EH (cell line): ENCODE measurements at places on chromosomes 6 and 20.

DNA sequence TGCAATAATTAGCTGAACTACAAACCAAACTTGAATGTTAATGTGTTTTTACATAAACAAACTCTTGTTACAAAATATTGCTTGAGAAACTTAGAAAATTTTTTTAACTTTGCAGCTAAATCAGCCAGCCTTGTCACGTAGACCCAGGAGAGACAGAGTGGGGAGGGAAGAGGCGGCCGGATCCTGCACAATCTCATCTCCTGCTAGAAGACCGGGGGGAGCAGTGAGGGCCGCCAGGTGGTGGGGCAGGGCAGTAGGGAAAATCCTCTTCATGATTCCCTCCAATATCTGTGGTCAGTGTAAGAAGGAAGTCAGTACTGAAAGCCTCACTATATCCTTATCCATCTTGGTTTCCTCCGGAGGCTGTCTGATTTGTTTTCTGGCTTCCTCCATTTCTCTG is 193.3 kb downstream of the PACRG start:
- DNase-seq, result no peak

GRCh38 chr6:133568970-133569889 is 319.7 kb upstream of the TCF21 start:
- peak; percentile 72 for DNase-seq

DNA sequence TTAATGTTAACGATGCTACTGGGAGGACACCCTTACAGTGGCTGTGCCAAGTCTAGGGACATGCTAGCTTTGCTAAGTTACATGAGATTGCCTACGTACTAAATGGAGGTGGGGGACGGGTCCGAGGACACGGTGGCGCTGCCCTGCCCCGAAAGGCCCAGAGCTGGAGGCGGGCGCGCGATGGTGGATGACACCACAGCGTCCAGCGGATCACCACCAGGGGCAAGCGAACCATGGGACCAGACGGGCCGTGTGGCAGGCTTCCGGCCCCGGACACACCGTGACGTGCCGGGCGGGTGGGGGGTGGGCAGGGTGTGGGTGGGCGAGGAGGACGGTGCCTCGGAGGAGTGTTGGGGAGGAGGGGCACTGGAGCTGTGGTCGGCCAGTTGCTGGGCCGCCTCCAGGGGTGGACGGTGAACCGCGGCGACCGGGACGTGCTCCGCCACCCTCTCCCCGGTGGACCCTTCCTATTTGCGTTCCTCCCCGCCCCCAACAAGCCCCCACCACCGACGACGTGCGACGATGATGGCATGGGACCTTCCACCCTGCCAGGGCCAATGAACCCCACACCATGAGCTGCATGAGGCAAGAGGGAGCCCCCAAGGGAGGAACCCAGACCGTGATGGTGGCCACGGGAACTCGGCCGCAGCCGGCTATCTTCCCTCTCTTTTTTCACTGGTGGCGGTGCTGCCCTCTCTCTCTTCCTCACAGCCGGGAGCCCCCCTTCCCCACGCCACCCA is 773.3 kb upstream of the DEFB115 start:
- DNase-seq, result no peak

DNA sequence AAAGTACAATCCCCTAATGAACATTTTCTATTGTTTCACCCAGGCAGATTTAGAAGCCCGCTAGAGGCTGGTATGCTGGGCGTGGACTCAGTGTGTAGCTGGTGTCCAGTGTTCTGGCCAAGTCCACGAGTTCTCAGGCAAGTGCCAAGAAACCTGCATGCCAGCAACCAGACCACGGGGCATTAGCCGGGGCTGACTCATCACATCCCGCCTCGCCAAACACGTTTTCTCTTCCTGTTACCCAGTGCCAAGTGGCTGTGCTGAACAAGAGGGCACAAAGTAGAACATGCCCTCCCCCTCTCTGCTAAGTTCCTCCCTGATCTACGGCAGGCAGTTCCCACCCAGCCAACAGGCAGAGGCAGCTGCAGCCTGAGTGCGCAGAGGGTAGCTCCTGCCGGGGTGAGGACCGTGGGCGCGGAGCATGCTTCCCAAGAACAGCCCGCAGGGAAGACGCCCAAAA is 29.6 kb downstream of the RAMACL start:
- peak; percentile 85 for DNase-seq

- DNase-seq, result no peak
These were observed 71.4 kb downstream of the SOBP start for GRCh38 chr6:107561306-107561705.

- peak; percentile 60 for DNase-seq
These were observed 68.3 kb downstream of the ADTRP start for GRCh38 chr6:11710311-11710761.

DNA sequence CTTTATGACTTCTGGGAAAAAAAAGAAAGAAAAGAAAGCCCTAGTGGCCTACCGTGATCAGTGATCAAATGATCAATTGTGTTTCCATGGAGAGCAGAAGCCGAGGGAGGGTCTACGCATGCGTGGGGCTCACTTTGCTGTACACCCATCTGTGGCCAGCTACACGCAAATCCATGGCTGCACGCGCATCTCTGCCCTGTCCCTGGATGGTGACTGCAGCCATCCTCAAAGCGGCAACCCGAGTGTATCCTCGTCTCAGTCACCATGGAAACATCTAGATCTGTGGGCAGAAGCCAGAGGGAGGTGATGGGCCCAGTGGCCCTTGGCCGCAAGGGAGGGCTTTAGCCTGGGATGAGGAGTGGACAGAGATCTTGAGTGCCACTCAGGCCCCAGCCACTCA is 785 bp upstream of the ULBP3 start:
- no peak for DNase-seq

- no peak for DNase-seq
These were observed 455.3 kb downstream of the EPM2A start for GRCh38 chr6:145279993-145280392.

DNA sequence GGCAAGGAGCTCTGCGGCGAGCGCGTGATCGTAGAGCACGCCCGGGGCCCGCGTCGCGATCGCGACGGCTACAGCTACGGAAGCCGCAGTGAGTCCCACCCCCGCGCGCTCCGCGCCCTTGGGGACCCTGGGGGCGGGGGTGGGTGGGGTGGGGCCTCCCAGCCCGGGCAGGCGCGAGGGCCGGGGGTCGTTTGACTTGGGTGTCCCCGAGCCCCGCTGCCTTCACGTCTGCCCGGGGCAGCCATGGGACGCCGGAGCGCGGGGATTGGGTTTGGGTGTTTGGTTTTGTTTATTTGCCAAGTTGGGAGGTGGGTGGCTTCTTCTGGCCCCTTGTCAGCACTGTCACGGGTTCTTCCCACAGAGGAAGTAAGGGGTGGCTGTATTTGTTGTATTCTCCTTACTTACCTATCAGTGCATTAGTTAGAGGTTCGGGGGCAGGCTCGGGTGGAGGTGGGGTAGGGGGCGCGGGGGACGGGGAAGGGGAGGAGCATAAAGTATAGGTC is 777 bp downstream of the SRSF6 start:
- peak; percentile 19 for DNase-seq
